CD4-positive, alpha-beta T cell treated with Interferon gamma for 1 hour (primary cell): ENCODE measurements at places on chromosomes 6 and 20.
A peak's percentile ranks its signal among the peaks of the same experiment; 100 is the strongest.

DNA sequence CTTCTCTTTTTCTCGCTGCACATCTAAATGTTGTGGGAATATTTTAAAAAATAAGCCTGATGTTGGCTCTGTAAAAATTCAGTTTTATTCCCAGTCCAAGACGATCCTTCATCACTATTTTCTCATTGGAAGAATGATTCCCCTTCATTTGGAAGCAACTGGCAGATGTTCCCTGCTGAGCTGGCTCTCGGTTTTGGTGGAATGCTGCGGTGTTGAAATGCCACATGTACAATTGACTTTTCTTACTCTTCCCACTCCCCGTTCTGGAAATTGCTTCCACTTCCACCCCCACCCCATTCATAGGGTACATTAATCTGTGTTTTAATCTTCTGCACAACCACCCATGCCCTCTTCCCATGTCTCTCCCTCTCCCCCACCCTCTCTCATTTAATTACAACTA, 496.3 kb upstream of the MAP3K7 start:
- no peak for DNase-seq

DNA sequence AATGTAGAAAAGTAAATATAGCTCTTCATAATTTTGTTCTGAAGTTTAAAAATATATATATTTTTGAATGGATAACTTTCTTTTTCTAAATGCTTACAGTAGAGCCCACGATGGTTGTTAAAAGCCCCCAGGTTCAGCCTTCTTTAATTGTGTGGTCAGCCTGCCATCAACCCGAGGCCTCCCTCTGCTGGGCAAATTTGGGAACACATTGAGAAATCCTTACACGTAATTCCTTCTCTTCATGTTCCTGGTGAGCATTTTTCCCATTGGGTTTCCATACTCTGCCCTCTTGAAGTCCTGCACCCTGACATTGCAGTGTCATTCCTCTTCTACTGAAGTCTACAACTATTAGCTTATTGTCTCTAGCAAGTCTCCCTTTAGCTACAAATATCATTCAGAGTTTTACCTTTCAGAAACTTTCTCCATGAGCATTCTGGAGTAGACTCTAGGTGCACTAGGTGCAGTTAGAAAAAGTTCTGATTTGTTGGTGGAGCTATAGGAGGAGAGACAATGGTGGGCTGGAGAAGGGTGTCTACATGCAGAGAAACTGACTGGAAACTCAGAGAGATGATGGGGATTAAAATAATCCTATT, 40.6 kb downstream of the TRIM38 start:
- DNase-seq: peak; percentile 13

DNA sequence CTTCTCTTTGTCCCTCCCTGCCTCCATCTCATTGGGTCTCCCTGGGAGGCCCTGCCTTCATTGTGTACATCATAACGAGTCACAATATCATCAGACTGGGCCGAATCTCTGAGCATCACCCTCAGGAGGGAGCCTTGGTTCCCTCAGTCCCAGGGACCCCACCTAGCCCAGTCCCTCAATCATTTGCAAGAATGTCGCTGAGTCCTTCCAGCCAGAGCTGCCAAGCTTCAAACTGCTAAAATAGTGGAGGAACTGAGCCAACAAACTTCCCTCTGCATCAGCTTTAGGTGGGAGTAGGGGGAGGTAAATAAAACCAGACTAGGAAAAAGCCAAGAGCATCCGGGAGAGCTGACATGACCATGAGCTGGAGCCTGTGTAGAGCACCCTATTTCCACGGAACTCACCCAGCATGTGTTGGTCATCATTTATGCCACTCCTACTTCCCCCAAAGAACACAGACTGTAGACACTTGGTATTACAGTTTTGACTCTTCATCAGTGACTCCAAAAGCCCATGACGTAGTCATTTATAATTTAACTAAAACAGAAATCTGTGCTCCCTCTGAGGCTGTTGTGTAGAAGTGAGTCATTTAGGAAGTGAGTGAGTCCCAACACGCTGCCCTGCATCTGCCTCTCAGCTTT, 28.8 kb upstream of the IL17A start:
- no peak for DNase-seq

GRCh38 chr6:108350528-108350927, 55.7 kb downstream of the AFG1L start:
- DNase-seq: no peak

DNA sequence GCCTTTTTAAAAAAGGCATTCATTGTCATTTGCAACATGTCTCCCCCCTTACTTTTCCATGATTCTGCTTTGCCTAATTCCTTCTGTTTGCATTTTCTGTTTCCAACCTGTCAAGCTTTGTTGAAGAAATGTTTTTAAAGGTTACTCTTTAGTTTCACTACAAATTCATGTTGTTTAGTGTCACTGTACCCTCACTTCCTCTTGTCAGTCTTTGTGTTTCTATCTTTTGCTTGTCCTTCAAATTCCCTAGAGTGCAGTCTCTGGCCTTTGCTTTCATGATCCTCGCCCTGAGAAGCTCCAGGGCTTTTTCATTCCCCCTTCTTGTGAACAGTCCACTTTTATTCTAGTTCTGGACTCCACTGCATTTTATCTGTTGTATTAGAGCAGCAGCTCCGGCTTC, 90.6 kb downstream of the MAP3K4 start:
- DNase-seq: no peak

GRCh38 chr20:50675671-50676376, 15.5 kb downstream of the RIPOR3 start:
- DNase-seq: no peak

DNA sequence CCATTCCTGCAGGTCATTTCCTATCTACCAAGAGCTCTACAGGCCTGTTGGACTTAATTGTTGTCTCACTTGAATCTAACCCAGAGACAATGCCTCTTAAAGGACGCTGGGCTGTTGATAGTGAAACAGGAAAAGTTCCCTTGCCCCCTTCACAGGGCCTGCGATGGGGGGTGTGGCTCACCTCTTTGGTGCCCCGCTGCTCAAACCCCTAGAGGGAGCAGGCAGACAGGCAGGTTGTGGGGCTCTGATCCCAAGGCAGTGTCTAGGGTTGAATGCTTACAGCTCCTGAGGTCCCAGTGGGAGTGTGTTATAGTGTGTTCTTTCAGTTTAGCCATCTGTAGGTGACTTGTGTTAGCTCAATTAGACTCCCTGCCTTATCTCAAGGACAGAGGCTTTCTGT, 68.0 kb downstream of the OTOR start:
- no peak for DNase-seq

GRCh38 chr6:85360794-85361642, 88.9 kb upstream of the NT5E start:
- no peak for DNase-seq

DNA sequence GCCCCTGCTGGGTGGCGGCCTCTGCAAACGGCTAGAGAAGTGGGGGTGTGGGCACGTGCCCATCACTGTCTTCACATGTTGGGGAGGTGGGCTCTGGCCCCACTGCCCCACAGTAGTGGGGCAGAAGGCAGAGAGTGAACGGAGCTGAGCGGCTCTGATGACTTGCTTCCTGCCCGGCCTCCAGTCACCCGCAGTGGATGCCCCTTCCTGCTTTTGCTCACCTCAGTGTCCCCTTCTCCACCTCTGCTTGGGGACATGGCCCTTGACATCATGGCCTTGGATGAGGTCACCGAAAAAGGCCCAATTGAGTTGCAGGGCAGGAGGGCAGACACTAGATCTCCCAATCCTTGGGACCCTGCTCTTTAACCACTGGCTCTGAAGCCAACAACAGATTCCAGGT, 40.1 kb downstream of the KCNK5 start:
- no peak for DNase-seq

GRCh38 chr6:161379834-161380582, 106.1 kb upstream of the AGPAT4 start:
- DNase-seq: no peak

GRCh38 chr6:14984519-14984853, 261.4 kb upstream of the JARID2 start:
- no peak for DNase-seq

DNA sequence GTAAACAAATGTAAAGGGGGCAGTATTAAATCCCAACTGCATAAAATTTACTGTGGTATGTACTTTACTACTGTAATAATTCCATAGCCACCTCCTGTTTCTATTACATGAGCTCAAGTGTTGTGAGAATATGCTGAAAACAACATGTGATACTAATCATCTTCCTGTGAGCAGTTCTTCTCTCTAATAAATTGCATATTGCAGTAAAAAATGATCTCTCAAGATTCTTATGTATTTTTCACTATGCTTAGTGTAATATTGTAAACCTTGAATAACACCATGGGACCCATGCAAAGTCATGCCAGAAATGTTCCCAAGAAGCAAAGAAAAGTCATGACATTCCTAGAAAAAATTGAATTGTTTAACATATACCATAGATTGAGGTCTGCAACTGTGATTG, 133.0 kb upstream of the ATXN1 start:
- DNase-seq: no peak

- DNase-seq: no peak
Measured at GRCh38 chr20:31712112-31712553, 10.5 kb downstream of the BCL2L1 start.

DNA sequence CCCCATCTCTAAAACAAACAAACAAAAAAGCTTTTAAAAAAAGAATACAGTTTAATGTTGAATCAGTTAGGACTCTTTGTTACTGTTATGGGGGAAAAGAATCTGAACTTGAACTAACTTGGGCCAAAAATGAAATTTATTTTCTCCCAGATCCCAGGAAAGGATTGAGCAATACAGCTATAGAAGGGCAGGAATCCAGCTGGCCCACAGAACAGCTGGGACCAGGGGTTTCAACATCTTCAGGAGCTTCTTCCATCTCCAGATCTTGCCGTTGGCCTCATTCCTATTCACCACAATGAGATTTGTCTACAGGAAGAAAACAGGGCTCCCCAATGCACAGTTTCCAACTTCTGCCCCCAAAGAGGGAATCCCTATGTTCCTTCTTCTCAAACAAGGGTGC, 43.2 kb upstream of the AKAP12 start:
- DNase-seq: no peak

DNA sequence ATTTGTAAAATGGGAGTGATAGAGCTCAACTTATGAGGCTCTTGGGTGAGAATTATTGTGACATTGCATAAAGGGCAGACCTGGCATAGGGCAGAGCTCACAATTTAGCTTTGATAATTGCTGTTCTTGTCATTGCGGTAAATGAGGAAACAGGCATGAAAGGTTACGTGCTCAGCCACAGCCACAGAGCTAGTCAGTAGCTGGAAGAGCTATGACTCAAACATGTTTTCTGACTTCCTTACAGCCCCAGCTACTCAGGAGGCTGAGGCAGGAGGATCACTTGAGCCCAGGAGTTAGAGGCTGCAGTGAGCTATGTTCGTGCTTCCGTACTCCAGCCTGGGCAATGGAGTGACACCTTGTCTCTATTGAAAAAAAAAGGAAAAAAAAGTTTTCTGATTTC, 3.5 kb upstream of the GHRH start:
- DNase-seq: peak; percentile 19

DNA sequence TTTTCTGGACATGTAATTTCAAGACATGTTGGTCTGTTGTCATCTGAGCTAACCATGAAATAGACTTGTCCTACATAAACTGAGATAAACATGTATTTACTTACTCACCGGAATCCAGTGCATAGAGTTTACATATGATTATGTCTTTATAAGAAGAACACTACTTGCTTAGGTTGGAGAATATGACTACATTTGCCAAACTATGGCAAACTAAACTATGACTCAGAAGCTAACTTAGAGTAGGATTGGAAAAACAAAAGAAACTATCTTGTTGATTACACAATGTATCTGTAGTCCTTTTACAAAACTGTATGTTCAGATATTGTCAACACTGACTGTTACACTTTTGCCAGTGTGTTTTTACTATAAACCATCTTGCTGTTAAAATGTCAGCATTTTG, 113.3 kb downstream of the CRYBG1 start:
- no peak for DNase-seq

DNA sequence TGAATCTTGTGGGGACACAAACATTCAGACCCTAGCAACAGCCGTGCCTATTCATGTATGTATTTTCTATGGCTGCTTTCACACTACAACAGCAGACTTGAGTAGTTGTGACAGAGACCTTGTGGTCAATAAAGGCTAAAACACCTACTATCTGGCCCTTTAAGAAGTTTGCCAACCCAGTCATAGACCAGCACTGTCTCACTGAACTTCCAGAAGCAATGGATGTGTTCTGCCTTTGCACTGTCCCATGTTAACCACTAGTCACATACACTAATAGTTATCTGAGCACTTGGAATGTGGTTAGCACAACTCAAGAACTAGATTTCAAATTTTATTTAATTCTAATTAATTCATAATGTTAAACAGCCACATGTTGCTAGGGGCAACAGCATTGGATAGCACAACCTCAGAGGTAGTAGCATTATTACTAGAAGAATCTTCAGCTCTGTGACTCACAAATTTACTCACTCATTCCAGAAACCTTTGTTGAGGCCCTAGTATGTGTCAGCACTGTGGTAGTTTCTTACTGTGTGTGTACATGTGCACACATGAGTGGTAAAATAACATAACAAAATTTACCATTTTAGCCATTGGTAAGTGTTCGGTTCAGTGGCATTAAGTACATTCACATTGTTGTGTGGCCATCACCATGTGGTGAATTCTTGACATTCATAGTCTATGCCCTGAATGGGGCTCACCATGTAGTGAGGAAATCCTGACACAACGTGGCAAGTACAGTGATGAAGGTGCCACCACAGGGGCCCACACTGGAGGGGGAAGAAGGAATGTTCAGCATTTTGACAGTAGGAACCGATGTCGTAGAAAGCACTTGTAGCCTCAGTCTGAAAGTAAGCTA, 107.3 kb downstream of the CEP57L1 start:
- no peak for DNase-seq

GRCh38 chr6:137873273-137873762, 6.3 kb downstream of the TNFAIP3 start:
- DNase-seq: peak; percentile 85

DNA sequence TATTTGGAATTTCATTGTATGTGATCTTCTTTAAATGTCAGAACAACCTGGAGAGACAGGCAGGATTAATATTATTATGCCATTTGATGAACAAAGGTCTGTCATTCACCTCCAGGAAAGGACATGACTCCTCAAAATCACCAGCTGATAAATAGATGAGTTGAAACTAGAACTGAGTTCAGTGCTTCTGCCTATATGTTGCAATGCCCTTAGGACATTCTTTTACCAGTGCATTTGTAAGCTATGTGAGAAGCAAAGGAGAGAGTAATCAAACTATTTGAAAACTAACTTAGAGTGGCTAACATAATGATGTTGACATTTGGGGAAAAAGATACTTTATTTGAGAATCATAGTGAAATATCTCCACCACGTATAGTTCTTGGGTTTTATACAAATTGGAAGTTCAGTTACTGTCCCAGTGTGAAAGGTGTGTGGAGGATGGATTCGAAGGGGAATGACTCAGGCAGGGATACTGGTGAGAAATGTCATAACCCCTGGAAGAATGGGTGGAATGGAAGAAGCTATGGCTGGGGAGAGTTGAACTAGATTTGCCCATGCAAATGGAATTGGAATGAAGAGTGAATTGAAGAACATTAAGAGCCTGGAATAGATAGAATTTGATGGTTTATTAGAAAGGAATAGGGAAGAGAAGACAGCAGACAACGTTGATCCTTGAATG, 21.5 kb downstream of the PKIB start:
- no peak for DNase-seq
